ENCODE measurements at places on chromosomes 11 and 22. TPM values are rescaled to one million over a fixed set of nuclear protein-coding genes. Genes with fewer than 3 reads are reported as not detected.

Gene KCTD17
- 32.5 TPM for total RNA-seq

Gene PGGHG
- 82.3 TPM for total RNA-seq

Gene ESAM
- 0.53 TPM for total RNA-seq

Gene OR6T1
- not detected for total RNA-seq

Gene RAG2
- total RNA-seq = not detected

Gene DLG2
- total RNA-seq = 2.1 TPM

Gene OR51B5
- total RNA-seq = not detected

Gene UBQLNL
- 0.11 TPM for total RNA-seq

Gene SYCE3
- 3.8 TPM for total RNA-seq

Gene RAG1
- 0.37 TPM for total RNA-seq

Gene TMPRSS4
- not detected for total RNA-seq

Gene CNTN5
- not detected for total RNA-seq

Gene PDE2A
- total RNA-seq = 0.73 TPM

Gene BRSK2
- total RNA-seq = 0.96 TPM

Gene RAB3IL1
- not detected for total RNA-seq

Gene OR52E8
- not detected for total RNA-seq

Gene MLC1
- not detected for total RNA-seq

Gene PSMC3
- 167 TPM for total RNA-seq

Gene CCND1
- 0.50 TPM for total RNA-seq

Gene ANGPTL5
- not detected for total RNA-seq

Gene ASCL2
- total RNA-seq = 2.7 TPM
